Hematopoietic multipotent progenitor cell treated with erythropoietin and hydrocortisone succinate and interleukin-3 and kit ligand, for 4 days (in vitro differentiated cells): ENCODE measurements at places on chromosomes 1 and 21.

DNA sequence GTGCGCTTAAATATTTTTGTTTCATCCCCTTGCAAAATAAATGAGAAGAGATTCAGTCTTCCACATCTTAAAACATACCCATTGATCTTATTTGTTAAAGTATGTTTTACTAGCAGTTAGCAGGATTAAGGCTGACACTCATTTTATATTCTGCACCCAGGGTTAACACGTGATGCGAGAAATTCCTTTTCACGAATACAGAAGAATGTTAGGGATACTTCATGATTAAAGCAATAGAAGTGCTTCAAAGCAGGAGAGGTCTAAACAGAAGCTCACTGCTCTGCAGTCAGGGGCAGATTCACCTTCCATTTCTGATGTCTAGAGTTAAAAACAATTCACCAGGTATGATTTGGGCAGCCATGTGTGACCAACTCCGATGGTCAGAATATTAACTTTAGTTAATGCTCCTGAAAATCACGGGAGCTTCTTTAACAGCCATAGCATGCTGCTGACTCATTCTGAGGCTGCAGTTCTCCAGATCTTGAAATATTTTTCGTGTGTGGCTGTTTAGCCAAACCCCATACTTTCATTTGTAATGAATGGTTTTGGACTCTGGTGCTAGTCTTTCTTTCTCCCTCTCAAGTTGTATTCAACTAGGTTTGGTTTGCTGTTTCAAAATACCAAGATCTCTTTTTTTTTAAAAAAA is 19.7 kb downstream of the BCAR3 start:
- DNase-seq = peak; percentile 54

GRCh38 chr1:72851597-72851996 is 569.3 kb upstream of the NEGR1 start:
- no peak for DNase-seq

DNA sequence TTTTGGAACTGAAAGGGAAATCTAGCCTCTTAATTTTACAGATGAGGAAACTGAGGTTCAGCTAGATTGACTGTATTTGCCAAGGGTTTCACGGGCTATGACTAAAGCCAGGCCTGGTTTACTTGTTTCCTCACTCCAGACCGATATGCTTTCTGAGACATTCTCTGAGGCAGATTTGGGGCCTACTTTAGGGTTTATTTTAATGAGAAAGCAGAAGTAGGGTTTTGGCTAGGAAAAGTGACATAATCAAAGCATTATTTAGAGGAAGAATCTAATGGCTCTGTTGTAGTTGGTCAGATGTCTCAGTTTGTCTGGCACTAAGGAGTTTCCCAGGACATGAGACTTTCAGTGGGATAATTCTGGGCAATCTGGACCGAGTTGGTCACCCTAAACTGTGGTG is 1.5 kb upstream of the RPTN start:
- peak; percentile 76 for DNase-seq

- DNase-seq = no peak
Observed at GRCh38 chr1:14183329-14183728, 415.2 kb upstream of the KAZN start.

GRCh38 chr1:68293122-68293521 is 60.8 kb upstream of the WLS start:
- DNase-seq = no peak

GRCh38 chr1:53331446-53332185 is 3.7 kb upstream of the LRP8 start:
- no peak for DNase-seq

DNA sequence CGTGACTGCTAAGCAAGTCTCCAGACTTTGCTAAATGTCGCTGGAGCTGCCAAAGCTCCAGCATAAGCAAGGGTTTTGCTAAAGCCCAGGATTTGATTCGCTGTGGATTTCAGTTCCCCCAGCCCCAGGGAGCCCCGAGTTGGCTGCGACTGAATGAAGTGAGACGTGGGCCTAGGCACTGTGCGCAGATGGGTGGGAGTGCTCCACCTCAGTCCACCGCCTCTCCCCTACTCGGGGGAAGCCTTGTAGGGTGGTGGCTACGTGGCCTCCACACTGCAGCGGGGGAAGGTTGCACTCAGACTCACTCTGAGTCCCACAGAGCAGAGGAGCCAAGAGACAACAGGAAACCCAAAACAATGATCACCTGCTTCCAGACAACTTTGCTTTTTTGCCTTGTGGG is 397.8 kb upstream of the VAMP3 start:
- DNase-seq = no peak

GRCh38 chr1:220918285-220918951 is 39.2 kb downstream of the HLX start:
- DNase-seq = no peak

GRCh38 chr1:58966103-58966916 is 182.5 kb upstream of the JUN start:
- DNase-seq = no peak

- DNase-seq = peak; percentile 78
Observed at GRCh38 chr1:56472860-56473259, 106.5 kb downstream of the PLPP3 start.

- DNase-seq = no peak
Observed at GRCh38 chr1:89890085-89890752, 69.4 kb downstream of the LRRC8D start.

- no peak for DNase-seq
Observed at GRCh38 chr1:29470087-29470787, 233.9 kb downstream of the PTPRU start.

DNA sequence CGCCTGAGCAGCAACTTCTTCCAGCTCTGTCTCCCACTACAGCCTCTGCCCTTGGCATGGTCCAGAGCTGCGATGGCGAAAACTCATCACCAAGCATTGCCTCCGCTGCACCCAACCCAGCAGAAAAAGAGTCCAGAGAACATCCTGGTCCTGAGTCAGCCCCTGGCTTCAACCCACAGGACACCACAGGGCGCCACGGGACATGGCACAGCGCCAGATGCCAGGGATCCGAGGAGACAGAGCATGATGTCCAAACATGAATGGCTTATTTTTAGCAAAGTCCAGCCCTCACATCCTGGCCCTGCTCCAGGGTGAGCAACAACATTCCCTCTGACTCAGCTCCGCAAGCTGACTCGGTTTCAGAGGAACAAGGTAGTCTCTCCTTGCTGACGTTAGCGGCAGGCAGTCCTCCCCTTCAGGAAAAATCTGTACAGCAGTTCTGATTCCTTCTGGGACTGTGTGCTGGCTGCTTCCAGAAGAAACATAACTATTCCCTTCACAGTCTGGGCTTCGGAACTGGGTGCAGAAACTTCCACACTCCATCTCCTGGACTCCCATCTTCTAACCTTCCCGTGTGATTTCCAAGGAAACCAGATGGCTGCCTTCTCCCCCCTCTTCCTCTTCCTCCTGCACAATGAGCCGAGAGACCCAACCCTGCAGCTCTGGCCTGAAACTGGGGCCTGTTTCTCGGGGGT is 131.3 kb downstream of the TOMM20 start:
- DNase-seq = no peak

- DNase-seq = peak; percentile 92
Observed at GRCh38 chr1:151024540-151025146, 11.7 kb upstream of the BNIPL start.

- DNase-seq = no peak
Observed at GRCh38 chr1:12176298-12177118, 9.7 kb downstream of the TNFRSF1B start.

DNA sequence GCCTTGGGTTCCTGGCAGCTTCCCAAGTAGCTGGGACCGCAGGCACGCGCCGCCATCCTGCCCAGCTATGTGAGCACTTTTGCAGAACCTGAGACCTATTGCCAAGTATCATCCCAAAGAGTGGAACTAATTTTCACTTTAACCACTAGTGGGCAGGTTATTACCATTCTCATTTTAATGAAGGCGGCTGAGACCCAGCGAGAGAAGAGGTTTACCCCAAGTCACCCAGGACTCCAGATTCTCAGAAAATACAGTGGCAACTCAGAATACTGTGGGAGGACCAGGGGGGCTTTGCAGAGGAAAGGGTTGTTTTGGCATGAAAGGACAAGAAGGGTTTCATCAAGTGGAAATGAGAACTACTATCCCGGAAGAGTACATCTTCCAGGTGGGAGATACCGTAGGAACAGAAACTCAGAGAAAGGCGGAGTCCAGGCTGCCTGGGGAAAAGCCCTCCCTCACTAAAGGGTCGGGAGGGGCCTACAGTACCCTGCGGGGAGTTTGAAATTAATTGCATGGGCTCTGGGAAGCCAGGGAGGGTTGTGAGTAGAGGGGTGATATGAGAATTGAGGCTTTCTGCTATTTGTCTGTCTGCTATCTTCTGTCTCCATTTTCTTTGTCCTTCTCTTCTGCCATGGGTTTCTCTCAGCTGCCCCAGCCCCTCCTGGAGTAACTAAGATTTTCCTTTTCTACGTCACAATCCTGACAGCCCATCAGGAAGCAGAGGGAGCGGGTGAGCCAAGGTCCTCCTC is 7.2 kb upstream of the SEMA4A start:
- peak; percentile 94 for DNase-seq

GRCh38 chr1:13794231-13795187 is 94.5 kb downstream of the PRDM2 start:
- no peak for DNase-seq

GRCh38 chr1:88662723-88663122 is 21.4 kb upstream of the PKN2 start:
- DNase-seq = no peak

DNA sequence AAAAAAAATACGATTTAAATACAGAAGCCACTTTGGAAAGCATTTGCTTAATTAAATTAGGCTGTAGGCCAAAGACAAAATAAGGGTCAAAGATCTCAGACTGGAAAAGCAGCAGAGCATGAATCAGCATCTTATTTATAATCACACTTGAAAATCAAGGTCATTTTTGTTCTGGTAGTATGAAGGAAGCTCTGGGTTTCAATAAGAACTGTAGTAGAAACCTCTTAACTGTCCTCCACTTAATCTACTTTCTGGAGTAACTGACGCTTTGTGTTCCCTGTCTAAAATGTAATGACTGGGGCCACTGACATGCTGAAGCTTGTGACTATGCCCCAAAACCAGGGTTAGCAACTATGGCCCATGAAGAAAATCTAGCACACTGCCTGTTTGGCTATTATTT is 450.7 kb upstream of the ZP4 start:
- DNase-seq = no peak

GRCh38 chr21:16797540-16797939 is 715.3 kb upstream of the CXADR start:
- no peak for DNase-seq

GRCh38 chr21:31041295-31042079 is 3.2 kb upstream of the KRTAP19-8 start:
- no peak for DNase-seq

- DNase-seq = no peak
Observed at GRCh38 chr1:172460177-172460576, 16.3 kb upstream of the PIGC start.

- DNase-seq = peak; percentile 78
Observed at GRCh38 chr1:203593723-203594122, 32.9 kb upstream of the ATP2B4 start.
